ENCODE measurements at places on chromosomes 3 and 15. TPM values are rescaled to one million over a fixed set of nuclear protein-coding genes. Genes with fewer than 3 reads are reported as not detected.

Gene STRIT1
- not detected for total RNA-seq

Gene LAMB2
- total RNA-seq, result 109 TPM

Gene UCN2
- total RNA-seq, result 9.8 TPM

Gene TBL1XR1
- total RNA-seq, result 19.1 TPM

Data from A549 treated with CORT108297 at 1 μM for 4 hours (cell line).